AG10803 (cell line): ENCODE measurements at places on chromosomes 4 and X.
A peak's percentile ranks its signal among the peaks of the same experiment; 100 is the strongest.

- DNase-seq: no peak
These were observed 706 bp downstream of the DUSP9 start for GRCh38 chrX:153647461-153648357.

DNA sequence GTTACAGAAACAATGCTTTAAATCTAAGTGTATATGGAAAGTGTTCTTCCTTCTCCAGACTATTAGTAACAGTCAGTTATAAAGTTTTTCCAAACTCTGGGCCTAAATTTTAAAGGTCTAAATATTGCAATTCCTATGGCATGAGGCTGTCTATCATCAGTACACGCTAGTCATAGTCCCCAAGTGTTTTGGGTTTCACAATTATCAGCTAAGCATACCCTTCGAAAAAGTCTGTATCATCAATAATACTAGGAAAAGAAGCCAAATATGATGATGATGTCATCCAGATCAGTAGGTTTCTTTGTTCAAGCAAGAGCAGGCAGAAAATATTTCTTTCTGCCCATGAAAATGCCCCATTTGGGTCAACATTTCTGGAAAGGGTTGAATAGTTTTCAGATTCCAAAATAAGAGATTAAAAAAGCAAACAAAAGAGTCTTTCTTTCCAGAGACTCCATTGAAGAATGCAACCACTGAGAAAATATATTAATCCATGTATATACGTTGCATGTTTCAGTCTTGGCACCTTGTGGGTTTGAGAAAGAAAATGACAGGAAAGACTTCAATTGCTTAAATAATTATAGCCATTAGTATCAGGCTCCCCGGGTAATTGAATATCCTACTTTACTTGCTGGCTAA is 173.8 kb downstream of the CAMK2D start:
- no peak for DNase-seq

GRCh38 chr4:680551-680927 is 6.2 kb downstream of the MYL5 start:
- no peak for DNase-seq

GRCh38 chrX:118062817-118063615 is 53.6 kb downstream of the KLHL13 start:
- no peak for DNase-seq

- DNase-seq: peak; percentile 84
These were observed 14.0 kb upstream of the PITX2 start for GRCh38 chr4:110636680-110637407.

DNA sequence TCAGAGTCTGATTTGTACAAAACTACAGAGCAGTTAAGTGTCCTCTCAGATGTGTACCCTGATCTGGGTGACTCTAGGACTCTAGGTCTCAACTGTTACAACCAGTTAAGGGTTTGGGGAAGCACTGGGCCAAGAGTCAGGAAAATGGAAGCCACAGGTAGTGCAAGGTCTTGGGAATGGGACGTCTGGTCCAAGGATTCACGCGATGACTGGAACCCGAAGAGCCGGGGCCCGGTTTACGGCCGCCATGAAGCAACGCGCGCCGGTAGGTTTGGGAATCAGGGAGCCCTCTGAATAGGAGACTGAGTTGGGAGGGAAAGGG is 321 bp upstream of the HPRT1 start:
- DNase-seq: no peak

DNA sequence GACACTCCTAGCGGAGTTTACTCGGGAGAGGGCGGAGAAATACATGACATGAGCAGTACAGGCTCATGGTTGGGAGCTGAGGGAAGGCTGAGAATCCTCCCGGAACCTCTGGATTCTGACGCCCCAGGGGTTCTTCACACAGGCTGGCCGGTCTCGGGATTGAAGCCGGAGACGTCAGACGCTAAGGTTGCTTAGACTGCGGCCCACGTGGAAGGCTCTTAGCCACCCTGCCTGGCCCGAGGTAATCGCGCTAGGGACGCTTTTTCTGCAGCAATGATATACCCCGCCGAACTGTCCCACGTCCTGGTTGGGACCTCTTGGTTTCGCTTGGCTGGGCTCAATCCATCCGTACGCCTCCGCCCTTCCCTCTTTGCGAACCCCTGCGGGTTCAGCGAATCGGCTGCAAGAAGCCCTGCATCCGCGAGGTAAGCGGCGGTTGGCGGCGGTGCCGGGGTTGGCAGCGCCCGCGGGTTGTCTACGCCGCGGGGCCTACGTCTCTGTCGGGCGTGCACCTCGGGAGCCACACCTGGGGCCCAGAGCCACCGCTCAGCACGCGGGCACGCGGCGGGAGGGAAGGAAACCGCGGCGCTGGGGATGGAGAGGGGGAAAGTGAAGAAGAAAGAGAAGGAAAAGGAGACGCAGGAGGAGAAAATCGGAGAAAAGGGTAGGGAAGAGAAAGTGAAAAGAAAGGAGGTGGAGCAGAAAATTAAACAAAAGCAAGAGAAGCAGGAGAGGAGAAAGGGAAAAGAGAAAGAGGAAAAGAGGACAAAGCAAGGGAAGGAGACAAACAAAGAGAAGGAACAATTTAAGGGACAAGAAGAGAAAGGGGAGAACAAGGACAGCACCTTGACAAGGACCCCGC is at the start of gene ARL9:
ARL9 (plus strand) TSS at position 523 of the 862 bp plus-strand sequence; CDS start at position 595, 72 bp downstream.
- DNase-seq: peak; percentile 40

DNA sequence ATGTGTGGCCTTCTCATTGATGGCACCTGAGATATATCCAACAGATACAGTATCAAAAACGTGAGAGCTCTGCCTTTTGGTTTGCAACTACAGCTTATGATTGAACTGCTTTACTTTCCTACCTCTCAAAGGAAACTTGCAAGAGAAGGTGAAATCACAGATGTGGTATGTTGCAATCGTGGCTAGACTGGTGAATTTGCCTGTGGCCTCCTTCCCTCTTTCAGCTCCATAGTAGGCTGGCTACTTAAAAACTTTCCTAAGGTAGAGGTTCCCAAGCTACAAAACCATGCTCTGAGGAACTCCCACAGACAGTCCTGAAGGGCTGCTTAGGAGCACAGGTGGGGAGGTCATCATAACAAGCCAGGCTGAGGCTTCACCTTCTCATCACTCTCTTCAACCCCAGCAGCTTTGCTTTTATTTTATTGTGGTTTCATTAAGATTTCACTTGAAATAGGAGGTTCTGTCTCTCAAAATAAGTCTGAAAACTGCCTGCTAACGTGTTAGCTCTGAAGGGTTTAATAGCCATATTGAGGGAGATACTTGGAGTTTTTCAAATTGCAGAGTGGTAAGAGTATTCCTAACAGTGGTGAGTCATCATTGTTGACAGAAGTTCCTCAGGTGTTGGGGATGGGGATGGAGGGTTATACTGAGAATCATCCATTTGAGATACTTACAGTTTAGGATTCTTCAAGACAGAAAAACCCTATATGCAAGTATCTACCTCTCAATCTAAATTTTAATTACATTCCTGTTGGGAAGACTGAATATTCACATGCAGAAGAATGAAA is 93.5 kb upstream of the UCP1 start:
- DNase-seq: peak; percentile 31

GRCh38 chr4:152957437-152958171 is 21.5 kb downstream of the FHDC1 start:
- DNase-seq: no peak

DNA sequence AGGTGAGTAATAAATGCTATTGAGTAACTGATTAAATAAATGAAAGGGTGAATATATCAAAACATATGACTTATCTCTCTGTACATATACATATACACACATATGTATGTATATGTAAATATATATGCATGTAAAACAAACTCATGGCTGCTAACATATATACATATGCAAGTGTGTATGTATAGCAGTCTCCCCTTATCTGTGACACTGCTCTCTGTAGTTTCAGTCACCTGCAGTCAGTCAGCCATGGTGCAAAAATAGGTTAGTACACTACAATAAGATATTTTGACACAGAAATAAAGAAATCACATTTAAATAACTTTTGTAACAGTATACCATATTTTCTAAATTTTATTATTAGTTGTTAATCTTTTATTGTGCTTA is 467.4 kb downstream of the EPHA5 start:
- DNase-seq: no peak

DNA sequence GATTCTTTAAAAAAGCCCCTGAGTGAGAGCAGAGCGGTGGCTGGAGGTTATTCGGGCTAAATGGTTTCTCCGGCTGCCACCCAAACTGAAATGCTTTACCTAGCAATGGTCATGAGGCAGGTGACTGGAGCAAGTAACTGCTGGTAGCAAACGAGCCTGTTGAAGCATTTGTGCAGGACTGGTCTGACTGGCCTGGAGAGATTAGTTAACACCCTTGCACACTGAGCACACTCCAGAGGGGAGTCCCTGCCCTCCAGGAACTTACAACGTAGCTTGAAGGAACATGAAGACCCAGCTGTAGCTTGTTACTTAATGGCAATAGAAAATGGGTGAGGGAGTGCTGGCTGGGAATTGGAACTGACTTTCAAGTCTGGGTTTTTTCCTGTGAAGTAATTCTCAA is 40.4 kb downstream of the CCNG2 start:
- no peak for DNase-seq

- DNase-seq: peak; percentile 6
These were observed 90.8 kb downstream of the ZNF330 start for GRCh38 chr4:141311246-141312204.

GRCh38 chr4:121998024-121998423 is 46.2 kb upstream of the TRPC3 start:
- DNase-seq: no peak

DNA sequence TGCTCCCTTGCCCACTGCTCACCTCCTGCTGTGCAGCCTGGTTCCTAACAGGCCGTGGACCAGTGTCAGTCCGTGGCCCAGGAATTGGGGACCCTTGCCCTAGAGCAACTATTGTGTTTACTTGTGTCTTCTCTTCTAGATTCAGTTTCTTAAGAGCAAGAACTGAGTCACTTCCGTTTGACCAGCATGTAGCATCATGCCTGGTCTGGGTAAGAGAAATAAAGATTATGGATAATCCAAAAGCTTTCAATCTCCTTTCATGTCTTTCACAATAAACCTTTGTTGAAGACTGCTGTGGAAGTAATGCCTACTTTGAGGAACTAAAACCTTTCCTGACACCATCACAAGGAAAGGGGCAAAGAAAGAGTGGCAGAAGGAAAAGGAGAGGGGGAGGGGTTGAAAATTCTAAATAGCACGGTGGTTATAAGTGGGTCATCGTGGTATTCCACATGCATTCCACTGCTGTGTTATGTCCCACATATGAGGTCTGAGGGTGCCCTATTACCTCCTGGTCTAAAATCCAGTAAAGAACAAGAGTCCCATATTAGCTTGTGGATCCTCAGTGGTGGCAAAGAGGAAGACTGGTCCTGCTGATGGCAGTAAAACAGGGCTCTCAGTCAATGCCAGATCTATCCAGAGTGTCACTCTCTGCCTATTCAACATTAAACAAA is 133.4 kb downstream of the RASL11B start:
- DNase-seq: no peak

- no peak for DNase-seq
These were observed 2.9 kb upstream of the GUF1 start for GRCh38 chr4:44675366-44675765.

GRCh38 chrX:17511556-17511955 is 136.6 kb downstream of the NHS start:
- DNase-seq: peak; percentile 46

GRCh38 chrX:132094164-132094563 is 33.7 kb downstream of the FRMD7 start:
- peak; percentile 61 for DNase-seq

DNA sequence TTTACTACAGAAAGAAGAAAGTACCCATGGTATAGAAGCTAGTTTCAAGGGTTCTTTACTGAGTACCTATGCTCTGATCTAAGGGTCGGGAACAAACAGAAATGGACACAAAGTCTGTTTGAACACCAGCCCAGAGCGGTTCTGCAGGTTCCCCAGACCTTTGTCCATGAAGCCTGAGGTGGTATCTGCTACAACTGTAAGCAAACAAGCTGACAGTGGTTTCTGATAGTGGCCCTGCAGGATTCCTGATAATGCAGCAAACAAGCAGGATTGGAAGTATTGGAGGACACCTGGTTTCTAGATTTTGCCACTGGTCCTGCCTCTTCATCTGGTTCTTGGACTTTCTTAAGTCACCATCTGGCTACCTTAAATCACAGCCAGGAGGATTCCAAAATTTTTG is 23.7 kb downstream of the SMPX start:
- DNase-seq: peak; percentile 24

DNA sequence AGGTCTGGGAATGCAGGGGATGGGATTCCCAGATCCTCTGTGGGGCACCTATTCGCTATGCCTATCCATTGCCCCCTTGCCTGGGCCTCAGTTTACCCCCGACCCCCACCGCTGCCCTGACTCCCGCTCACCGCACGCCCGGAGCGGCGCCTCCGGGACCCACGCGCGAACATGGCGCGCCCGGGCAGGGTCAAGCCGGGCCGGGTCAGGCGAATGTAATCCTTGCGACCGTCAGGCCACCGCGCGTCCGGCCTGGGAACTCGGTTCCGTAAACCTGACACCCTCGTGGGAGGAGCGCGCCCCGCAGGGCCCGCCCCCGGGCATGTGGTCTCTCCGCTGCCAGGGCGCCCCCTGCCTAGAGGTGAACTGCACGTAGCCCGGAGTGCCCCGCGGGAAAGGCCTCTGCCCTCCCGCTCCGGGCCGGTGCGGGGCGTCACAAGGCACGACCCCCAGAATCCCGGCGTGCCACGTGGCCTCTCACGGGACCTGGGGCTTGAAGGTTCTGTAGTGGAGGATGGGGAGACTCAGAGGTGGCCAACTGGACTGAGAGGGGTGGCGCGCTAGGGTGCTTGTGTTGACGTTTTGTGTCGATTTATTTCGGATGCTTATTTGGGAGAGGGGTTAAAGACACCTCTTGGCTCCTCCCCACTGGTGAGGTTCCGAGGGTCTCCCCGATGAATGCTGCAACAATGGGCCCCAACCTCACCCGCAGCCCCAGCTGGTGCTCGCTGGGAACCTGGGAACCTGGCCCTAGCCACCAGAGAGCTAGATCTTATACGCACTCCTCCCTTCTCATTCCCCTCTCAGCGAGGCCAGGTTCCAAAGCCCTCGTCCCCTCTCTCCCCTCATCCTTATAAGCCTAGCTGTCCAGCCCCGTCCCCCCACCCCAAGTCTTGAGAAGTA is at the start of gene PRICKLE3:
PRICKLE3 (minus strand) TSS at position 249 of the 903 bp plus-strand sequence; CDS start at position 173, 76 bp downstream.
- peak; percentile 52 for DNase-seq

DNA sequence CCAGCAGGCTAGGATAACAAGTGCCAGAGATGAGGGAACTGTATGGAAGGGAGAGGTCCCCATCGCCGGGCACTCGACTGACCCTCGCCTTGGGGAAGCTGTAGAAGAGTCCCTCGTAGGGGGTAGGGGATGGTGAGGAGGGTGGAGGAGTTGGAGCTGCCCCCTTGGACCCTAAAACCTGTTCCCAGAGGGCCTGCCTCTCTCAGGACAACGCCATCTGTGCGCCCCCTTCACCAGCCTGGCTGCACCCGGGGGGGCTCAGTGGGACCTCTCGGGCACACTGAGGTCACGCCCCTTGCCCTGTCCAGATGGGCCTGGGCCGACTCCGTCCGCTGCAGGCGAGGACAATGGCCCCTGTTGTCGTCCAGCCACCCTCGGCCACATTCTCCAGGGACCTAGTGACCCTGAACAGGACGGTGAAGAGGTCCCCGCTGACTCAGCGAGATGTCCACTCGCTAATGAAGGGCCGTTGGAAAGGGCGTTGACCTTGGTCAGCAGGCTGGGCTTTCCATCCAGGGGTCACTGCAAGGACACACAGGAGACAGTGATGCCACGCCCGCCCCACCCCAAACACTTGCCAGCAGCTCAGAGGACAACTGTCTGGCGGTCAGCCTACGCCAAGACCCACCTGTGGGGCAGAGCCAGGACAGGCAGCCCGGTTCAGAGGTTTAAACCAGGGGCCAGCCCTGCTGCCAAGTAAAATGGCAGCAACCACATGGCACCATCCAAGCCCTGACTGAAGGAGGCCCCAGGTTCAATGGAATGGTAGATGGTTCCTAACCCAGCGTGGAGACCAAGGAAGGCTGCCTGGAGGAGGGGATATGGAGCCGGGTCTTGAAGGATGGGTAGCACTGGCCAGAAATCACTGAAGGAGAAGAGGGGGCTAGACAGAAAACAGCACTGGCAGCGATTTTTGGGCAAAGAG is 51.2 kb downstream of the HMX1 start:
- DNase-seq: no peak
